ENCODE measurements at places on chromosomes 12 and 14.

DNA sequence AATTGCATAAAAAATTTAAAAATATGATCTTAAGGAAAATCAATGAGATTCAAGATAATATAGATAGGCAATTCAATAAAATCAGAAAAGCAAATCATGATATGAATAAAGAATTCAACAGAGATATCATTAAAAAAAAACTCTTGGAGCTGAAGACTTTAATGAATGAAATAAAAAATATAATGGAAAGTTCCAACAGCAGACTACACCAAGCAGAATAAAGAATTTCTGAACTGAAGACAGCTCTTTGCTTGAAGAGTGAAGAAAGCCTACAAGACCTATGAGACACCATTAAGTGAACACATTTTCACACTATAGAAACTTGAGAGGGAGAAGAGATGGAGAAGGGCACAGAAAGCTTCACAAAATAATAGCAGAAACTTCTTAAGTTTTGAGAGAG lies 45.9 kb downstream of the PLBD1 start:
- DNase-seq, result no peak

GRCh38 chr14:67269298-67270060 lies 28.2 kb downstream of the PALS1 start:
- DNase-seq, result no peak

GRCh38 chr12:77786675-77787074 lies 44.0 kb upstream of the NAV3 start:
- DNase-seq, result no peak

DNA sequence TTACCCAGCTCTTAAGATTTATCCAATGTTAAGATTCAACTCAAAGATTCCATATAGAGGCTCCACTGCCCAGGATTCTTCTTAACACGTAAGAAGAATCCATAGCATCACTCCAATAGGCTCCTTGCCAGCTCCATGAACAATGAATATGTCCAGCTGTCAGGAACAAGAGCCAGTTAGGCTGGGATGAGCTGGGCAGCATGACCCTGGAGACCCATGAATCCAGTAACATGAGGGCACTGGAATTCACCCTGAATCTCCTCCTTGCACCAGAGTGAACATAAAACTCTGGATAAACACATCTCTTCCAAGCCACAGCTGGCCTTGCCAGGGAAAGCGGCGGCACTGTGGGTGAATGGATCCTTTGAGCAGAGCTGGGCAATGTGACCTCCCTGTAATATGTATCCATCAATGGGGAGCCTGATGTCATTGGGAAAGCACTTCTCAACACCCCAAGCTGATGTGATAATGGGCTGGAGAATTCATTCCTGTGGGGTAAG lies 24.4 kb upstream of the TC2N start:
- DNase-seq, result no peak

- DNase-seq, result no peak
These were observed 10.8 kb downstream of the C14orf180 start for GRCh38 chr14:104590240-104590965.

DNA sequence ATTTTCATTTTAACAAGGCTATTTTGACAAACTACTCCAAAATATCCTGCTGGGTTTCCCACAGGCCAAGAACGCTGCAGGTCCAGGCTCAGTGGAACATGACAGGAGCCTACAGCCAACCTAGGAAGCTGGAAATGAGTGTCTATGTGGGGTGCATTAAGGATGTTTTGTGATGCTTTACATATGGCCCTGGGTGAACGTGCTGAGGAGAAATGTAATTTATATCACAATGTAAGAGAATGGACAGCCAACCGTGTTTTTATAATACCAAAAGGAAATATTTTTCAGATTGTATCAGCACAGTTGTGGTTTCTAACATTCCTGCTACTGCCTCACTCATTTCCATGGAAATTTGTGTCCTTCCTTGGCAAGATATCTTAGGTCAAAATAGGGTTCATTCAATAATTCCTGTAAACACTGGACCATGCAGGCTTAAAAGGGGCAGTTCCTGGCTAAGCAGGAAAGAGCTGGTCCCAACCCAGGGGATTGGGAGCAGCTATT lies 51.5 kb downstream of the ST8SIA1 start:
- no peak for DNase-seq

GRCh38 chr12:18158774-18159557 lies 69.0 kb upstream of the RERGL start:
- DNase-seq, result no peak

DNA sequence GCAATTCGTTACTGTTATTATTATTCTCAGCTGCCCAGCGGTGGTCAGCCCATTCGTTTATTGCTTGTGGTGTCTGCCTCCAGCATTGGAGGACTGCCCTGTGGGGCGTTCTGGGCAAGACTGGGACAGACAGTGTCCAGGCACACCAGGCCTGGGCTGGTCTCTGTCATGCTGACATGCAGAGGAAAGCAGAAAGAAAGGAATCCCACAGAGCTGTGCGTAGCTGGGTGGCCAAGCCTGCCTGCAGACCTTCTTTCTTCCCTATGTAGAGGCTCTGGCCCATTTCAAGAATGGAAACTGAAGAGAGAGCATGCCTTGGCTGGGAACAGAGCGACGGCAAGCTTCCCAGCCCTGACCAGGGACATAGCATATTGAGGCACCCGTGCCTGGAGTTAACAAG lies 525.3 kb upstream of the TBX3 start:
- DNase-seq, result no peak

DNA sequence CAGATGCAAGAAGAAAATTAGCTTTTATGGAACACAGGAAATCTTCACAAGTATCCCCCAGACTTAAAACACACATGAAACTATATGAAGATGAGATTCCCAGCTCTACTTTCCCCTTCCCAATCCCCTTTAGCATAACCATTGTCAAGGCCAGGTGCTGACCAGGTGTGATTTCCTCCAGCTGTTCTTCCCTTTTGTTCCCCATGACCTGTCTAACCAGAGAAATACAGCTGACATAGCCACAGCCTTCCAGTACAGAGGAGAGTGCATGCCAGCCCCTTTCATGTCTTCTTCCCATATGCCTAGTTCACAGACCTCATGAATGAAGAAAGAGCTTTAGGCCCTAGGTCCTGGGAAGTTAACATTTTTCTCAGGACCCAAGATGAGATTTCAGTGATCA lies 43.5 kb upstream of the FKBP4 start:
- DNase-seq, result no peak

- no peak for DNase-seq
These were observed 29.1 kb downstream of the APPL2 start for GRCh38 chr12:105206686-105207374.

DNA sequence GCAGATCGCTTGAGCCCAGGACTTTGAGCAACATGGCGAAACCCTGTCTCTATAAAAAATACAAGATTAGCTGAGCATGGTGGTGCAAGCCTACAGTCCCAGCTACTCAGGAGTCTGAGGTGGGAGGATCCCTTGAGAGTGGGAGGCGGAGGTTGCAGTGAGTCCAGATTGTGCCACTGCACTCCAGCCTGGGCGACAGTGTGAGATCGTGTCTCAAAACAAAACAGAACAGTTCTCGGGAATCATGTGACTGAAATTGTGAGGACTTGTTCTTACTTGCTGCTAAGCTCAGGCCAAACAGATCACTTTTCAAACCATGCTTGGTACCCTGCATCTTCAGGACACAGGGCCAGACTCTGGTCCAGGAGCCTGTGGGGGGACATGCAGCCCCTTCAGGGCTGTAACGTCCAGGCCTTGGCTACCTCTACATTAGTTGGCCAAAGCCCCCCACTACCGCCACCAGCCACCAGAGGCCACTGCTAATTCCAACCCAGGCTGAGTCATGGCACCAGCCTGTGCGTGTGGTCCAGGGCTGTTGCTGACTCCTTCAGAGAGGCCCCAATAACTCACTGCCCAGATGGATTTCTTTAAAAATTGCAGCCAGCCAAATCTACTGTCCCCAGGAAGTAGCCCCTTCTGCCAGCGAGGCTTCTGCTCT lies 33.4 kb upstream of the SYNDIG1L start:
- DNase-seq, result no peak

GRCh38 chr12:12877153-12877768 lies 14.1 kb upstream of the GPRC5A start:
- DNase-seq, result no peak

DNA sequence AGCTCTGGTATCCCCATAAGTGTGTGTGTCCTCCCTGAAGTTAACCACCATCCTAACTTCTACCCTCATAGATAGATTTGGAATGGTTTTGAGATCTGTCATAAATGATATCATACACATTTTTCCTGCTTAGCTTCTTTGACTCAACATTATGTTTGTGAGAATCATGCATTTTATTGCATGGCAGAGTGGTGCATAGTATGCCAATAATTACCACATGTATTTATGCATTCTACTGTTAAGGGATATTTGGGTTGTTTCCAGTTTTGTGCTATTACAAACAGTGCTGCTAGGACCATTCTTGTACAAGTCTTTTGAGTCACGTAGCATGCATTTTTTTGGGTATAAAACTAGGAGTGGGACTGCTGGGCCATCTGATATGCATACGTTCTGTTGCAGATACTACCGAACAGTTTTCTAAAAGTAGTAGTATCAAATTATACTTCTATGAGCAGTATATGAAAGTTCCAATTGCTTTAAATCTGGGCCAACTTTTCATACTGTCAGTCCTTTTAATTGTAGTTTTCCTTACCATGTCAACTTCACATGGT lies 13.4 kb downstream of the GRIP1 start:
- DNase-seq, result no peak

DNA sequence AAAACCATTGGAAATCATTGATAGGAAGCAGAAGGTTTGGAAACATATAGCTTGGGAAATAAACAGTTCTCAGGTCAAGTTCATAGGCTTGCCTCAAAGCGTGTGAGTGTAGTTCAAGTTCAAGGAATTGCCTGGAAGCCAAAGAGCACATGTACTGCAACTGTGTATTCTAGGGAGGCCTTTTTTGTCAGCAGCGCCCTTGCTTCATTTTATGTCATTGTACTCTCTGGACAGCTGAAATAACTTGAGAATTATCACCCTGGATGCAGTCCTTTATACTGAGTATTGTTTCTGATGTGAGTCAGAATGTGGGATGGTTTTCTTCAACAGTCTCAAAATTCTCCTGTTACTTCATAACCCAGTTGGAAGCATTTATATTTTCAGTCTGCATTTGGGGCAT lies 16.0 kb upstream of the EVL start:
- no peak for DNase-seq

GRCh38 chr14:94671870-94672444 lies 59.8 kb downstream of the SERPINA3 start:
- DNase-seq, result no peak

DNA sequence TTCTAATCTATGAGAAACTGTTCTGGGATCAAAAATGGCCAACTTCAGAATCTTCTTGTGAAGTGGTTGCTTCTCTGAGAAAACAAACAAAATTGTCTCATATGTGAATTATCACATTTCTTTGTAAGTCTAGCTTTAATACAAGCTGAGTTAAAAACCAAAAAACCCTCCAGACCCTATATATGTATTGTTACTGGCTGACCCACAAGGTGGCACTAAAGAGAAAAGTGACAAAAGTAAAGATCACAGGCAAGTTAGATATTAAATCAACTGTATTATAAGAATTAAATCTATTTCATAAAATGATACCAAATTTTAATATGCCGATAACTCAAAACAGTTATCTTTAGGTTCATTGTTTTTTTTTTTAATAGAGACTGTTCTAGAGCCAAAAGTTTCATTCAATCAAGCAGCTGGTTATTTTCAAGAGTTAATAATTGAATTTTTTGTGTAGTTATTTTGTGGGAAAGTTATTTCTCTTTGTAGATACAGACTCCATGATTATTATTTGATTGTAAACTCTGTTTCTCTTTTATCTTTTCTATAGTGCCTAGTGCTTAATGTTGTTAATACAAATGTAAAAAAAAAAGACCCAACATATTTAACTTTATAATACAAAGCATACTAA lies 7.5 kb upstream of the TRHDE start:
- no peak for DNase-seq

GRCh38 chr12:96091833-96092232 lies 56.4 kb upstream of the LTA4H start:
- no peak for DNase-seq

- no peak for DNase-seq
These were observed 523 bp downstream of the GTF2H3 start for GRCh38 chr12:123634142-123634561.

DNA sequence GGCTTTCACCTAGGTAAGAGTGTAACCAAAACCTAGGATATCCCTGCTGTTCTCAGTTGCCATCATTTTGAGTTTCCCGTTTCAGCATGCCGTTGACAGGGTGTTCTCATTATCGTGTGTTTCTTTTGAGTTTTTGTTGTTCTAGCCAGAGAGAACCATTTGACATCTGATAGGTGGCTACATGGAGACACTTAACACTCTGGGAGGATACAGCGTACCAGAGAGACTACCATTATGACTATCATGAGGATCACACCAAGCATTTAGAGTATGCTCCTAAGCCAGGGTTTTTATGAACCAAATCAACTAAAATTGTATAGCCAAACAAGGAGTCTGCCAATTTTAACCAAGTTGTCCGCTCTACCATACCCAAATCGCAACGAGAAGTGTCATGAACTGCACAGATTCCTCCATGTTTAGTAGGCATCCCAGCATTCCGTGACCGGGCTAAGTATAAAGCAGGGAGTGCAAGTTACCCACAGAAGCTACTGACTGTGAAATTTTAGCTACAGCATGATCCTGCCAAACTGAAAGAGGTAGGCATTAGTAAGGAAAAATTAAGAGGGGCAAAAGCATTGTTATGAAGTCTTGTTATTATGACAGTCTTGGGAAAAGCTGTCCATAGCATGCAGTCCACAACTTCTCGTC lies 48.8 kb downstream of the MARK3 start:
- no peak for DNase-seq

DNA sequence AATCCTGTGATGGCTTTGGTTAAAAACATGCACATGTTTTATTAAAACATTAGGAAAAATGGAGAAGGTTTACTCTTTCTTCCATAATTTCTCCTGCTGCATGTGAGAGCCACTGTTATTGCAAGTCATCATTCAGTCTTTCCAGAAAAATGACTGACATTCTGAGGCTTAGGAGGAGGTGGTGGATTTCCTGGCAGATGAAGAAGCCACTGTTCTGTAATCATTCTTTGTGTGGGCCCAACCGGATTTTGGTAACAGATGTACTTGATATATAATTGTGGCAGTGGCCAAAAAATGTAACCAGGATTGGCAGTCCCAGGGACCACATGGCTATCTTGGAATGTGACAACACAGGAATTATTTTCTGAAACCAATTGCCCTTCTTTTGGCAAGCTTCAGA lies 120.2 kb downstream of the DAAM1 start:
- no peak for DNase-seq

DNA sequence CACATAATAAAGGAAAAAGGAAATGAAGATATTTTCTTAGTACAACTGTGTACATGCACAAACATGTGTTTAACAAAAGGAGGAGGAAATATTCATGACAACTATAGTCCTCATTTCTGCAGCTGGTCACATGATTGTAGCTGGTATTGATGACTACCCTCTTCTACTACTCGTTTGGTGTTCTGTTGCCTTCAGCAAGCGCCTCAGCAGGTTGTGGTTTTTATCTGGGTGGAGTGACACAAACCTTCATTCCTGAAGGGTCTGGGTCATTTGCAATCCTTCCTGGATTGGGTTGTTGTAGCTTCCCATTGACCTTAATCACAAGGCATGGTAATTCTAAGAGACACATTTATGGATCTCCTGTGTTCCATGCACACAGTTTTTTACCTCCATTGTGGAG lies 1009.9 kb upstream of the USP15 start:
- DNase-seq, result no peak

- DNase-seq, result no peak
These were observed 53.7 kb downstream of the RNF34 start for GRCh38 chr12:121453629-121454028.
